ENCODE measurements at places on chromosomes 1 and 21. TPM values are rescaled to one million over a fixed set of nuclear protein-coding genes. Genes with fewer than 3 reads are reported as not detected.

Gene EPS8L3
- total RNA-seq: 0.19 TPM

Gene SYT11
- total RNA-seq: 15.5 TPM

Gene GREM2
- not detected for total RNA-seq

Gene KCNH1
- not detected for total RNA-seq

Gene TRIM46
- not detected for total RNA-seq

Gene GPBP1L1
- total RNA-seq: 106 TPM

Gene TENT5C
- total RNA-seq: 20.1 TPM

Gene IL20
- total RNA-seq: not detected

Gene LCE1B
- total RNA-seq: not detected

Gene CNIH3
- total RNA-seq: 1.3 TPM

Gene MFAP2
- 8.6 TPM for total RNA-seq

Gene PROX1
- total RNA-seq: 39.7 TPM

Gene ILDR2
- total RNA-seq: 23.2 TPM

Gene RIIAD1
- not detected for total RNA-seq

Gene LHX8
- not detected for total RNA-seq

Gene SFPQ
- 52.0 TPM for total RNA-seq

Gene TFAP2E
- total RNA-seq: not detected

Gene FMO5
- 0.86 TPM for total RNA-seq

All from right atrium auricular region (tissue), 2 donors.